Esophagus muscularis mucosa (tissue), 4 donors: ENCODE measurements at places on chromosomes 2 and 18. TPM values are rescaled to one million over a fixed set of nuclear protein-coding genes. Genes with fewer than 3 reads are reported as not detected.

The SLC4A5 gene
- 1.8 TPM for total RNA-seq

The ALPG gene
- not detected for total RNA-seq

The GRB14 gene
- total RNA-seq = 5.3 TPM

The DSG3 gene
- total RNA-seq = not detected

The ASB18 gene
- total RNA-seq = not detected

- no peak for DNase-seq
These were observed 15.2 kb upstream of the REV1 start for GRCh38 chr2:99504844-99505584.

- no peak for DNase-seq
These were observed 41.8 kb downstream of the GLS start for GRCh38 chr2:190922376-190922775.

GRCh38 chr2:224400886-224401632 lies 848 bp downstream of the FAM124B start:
- DNase-seq = no peak

GRCh38 chr18:28875059-28875458 lies 698.1 kb upstream of the CDH2 start:
- DNase-seq = no peak

- no peak for DNase-seq
These were observed 123.5 kb downstream of the INHBB start for GRCh38 chr2:120469426-120469825.

DNA sequence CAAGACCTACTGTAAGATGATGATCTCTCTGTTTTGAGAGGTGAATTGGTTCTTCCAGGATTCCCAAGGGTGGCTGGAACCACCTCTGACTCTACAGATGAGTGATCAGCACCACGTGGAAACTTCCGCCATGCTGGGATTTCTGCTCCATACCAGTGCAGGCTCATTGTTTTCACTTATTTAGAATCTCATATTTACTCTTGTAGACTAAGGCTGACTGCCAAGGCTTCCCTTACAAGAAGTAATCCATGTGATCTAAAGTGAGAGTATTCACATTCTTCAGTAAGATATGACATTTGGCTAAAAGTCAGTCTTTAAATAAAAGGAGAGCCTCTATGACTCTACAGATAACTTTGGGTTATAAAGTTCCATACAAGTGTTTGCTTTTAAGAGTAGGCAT lies 322.9 kb upstream of the RAB12 start:
- DNase-seq = no peak

- DNase-seq = no peak
These were observed 1.1 kb downstream of the NIFK start for GRCh38 chr2:121735518-121736074.
